A172 (cell line): ENCODE measurements at places on chromosomes 2 and 18. TPM values are rescaled to one million over a fixed set of nuclear protein-coding genes. Genes with fewer than 3 reads are reported as not detected.

Gene GDF7
- total RNA-seq, result 0.10 and 0.24 TPM in 2 replicates

GRCh38 chr2:59019566-59020159 is 778.5 kb upstream of the FANCL start:
- no peak for DNase-seq

Gene IL37
- not detected in 2 replicates for total RNA-seq

GRCh38 chr18:63454497-63454896 is 22.3 kb upstream of the SERPINB5 start:
- DNase-seq, result peak; percentile 51
